Mammary epithelial cell (primary cell): ENCODE measurements at places on chromosomes 12 and 14. TPM values are rescaled to one million over a fixed set of nuclear protein-coding genes. Genes with fewer than 3 reads are reported as not detected.
A peak's percentile ranks its signal among the peaks of the same experiment; 100 is the strongest.

DNA sequence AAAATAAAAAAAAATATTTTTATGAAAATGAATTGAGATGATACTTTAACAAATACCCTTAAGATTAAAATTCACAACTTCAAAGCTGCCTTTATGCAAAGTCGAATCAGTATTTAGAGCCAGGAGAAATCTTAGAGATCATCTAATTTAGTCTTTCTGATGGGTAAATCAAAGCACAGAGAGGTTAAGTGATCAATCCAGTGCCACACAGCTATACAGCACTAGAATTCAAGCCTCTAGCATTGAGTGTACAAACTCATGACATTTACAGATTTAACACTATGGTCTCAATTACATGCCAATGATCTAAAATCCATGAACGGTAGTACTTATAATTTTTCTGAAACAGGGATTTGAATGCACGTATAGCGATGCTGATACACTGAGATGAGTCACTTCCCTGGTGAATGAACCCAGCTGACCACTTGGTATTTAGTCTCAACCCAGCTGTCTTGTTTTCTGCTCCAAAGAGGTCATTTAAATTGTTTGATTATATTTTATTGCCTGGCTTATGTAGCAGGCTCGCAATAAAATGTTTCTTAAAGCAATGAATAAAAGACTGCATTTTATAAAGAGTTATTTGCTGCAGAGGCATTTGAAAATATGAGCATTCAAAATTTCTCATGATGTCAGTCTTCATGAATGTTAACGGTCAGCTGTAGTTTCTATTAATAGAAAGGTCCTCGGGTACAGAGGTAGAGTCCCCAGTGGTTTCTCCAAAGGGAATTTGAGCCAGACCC, 152.4 kb upstream of the PRICKLE1 start:
- peak; percentile 21 for DNase-seq

- peak; percentile 19 for DNase-seq
Measured at GRCh38 chr12:17992002-17992656, 97.9 kb downstream of the RERGL start.

- DNase-seq: no peak
Measured at GRCh38 chr12:100503228-100503628, 29.6 kb downstream of the NR1H4 start.

GRCh38 chr12:75505706-75506312, 5.6 kb downstream of the KRR1 start:
- no peak for DNase-seq

GRCh38 chr14:55349565-55349964, 62.1 kb downstream of the ATG14 start:
- DNase-seq: no peak

DNA sequence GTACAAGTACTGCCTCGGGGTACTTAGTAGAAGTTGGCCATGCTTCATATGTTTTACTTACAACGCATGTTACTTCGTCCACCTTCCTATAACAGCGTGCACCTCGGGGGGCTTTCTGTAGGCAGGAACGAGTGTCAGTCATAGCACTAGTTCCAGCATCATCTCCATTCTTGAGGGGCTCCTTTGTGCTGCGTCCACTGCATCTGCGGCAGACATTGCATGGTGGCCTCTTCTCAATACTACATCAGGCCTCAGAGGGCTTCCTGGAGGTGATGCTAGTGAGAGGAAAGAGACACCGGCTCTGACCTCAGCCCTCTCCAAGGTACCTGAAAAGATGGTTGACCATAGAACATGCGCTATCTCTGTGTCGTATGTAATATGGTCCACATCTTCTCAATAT, 121.2 kb upstream of the RTL1 start:
- DNase-seq: no peak

DNA sequence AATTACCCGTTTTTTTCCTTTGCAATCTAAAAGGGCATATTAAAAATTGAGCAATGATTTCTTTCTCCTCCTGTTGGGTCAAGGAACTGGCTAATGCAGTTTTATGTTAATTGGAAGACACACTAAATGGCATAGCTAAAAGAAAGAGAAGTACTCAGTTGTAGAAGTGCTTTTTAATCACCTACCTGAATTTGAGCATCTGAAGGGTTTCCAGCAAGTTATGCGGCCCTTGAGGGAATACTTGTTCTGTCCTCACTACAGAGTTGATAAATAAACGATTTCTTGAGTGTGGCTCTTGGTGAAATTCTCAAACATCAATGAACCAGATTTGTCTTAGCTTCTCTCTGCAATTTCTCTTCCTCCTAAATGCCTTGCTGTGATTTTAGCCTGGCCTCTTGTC, 184.1 kb upstream of the RPH3A start:
- DNase-seq: no peak

DNA sequence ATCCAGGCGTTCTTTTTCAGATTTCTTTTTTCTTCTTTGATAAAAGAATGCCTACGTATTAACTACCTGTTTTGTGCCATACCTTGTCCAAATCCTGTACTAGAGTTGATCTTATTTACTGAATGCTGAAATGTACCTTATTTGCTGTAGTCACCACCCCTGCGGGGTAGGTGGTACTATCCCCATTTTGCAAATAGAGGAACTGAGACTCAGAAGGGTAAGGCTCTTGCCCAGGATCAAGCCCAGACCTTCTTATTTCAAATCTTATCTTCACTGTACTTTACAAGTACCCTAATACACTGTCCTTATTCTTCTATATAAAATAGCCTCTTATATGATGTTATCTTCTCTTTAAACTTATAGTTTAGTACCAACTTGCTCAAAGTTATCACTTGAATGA, 206.5 kb downstream of the SLC41A2 start:
- DNase-seq: no peak

DNA sequence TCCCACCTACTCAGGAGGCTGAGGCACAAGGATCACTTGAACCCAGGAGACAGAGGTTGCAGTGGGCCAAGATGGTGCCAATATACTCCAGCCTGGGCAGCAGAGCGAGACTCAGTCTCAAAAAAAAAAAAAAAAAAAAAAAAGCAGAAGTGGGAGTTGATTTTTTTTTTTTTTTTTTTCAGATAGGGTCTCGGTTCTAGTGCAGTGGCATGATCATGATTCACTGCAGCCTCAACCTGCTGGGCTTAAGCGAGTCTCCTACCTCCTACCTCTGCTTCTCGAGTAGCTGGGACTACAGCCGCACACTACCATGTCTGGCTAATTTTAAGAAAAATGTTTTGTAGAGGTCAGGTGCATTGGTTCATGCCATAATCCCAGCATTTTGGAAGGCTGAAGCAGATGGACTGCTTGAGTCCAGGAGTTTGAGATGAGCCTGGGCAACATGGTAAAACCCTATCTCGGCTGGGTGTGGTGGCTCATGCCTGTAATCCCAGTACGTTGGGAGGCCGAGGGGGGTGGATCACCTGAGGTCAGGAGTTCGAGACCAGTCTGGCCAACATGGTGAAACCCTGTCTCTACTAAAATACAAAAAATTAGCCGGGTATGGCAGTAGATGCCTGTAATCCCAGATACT, 16.3 kb upstream of the HSP90AA1 start:
- DNase-seq: no peak

- no peak for DNase-seq
Measured at GRCh38 chr12:130070126-130070611, 92.1 kb upstream of the FZD10 start.

DNA sequence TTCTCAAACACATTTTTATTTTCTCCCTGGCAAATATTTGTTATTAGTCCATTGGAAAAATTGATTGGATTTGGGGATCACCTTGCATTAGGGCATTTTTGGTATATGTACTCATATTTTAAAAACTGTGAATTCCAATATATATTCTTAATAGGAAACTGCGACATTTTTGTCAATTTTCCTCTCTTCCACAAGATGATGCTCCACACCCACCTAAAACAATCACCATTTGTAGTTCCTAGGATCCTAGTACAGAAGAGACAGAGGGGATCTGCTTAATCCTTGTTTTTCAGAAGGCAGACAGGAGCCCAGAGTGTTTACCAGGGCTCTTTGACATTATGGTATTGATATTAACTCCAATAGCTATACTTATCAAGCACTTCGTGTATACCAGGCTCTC, 22.8 kb upstream of the OASL start:
- DNase-seq: no peak

GRCh38 chr12:99121546-99121945, 476.5 kb downstream of the APAF1 start:
- no peak for DNase-seq

- DNase-seq: no peak
Measured at GRCh38 chr12:2642896-2643425, 151.8 kb upstream of the FKBP4 start.

GRCh38 chr14:20499108-20499507, 6.2 kb upstream of the RNASE10 start:
- DNase-seq: peak; percentile 33

DNA sequence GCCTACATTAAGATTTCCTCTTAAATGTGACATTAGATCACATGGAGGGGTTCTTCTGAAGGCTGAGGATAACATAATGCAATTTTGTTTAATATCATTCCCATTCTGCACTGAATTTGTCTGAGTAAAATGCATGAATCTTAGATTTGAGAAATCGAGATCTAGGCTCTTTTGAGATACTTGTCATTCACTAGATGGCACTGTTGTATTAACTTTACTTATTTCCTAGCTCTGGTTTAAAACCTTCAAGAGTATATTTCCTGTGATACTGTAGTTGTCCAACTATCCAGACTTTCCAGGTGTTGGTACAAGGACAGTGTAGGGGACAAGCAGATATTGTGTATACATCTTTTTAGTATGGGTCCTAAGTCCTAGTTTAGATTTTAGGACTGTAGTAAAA, 91.7 kb upstream of the SEL1L start:
- DNase-seq: peak; percentile 4

SDSL gene
- 5.7 TPM for total RNA-seq

MORN3 gene
- total RNA-seq: not detected in 2 replicates

MYF6 gene
- total RNA-seq: not detected in 2 replicates

NANOG gene
- 0.24 TPM in 1 of 2 replicates, not detected in the other for total RNA-seq

IL31 gene
- total RNA-seq: not detected

TEX52 gene
- total RNA-seq: not detected in 2 replicates

AKAP3 gene
- 0.83 TPM for total RNA-seq

CCDC196 gene
- total RNA-seq: not detected
